ENCODE measurements at places on chromosomes 3 and 15.

GRCh38 chr15:58203537-58203936 is 65.4 kb downstream of the AQP9 start:
- DNase-seq: no peak

DNA sequence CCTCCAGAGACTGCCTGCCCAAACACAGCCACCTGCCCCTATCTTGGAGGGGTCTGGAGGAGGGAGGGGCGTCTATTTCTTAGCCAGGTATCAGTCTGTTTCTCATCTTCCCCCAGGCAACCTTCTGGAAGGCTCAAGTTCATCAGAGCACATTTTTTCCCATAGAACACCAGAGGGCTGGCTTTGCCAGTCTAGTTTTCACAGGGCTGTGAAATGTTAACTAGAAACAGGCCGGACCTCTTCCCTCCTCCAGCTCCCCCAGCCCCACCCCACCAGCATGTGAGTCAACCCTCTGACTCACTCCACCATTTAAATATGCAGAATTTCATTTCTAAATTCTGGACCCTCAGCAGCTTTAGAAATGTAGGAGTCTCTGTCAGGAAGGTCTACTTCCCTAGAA is 66.9 kb downstream of the SLCO2A1 start:
- DNase-seq: no peak

DNA sequence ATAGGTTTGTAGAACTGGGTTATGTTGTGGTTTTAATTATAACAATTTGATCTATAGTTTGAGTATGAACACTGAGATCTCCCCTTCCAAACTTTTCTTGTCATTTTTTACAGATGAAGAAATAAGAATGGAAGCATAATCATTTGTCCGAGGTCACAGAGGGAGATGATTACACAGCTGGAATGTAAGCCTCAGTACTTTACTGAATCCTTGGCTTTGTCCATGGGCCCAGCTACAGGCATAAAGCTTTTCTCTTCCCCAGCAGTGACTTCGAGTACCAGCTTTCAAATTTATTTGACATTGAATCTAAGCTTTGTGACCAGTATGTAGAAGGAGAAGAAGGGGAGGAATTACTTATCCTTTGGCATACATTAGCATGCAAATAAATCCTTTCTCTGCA is 80.9 kb upstream of the DCBLD2 start:
- DNase-seq: no peak

DNA sequence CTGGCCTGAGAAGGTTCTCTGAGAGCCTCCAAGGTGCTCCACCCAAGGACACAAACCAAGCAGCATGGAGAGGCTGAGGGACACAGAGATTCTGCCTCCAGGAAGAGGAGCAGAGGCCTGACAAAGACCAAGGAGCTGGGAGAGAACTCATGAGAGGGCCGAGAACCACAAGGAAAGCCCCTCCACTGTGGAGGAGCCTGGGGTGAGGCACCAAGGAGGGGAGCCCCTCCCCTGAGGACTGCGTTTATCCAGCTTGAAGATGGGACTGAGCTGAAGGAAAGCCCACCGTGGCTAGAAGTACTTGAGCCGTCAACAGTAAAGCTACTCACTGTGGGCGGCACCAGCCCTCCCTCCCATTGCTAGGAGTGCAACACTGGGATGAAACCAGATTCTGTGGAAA is 63.1 kb upstream of the MEF2A start:
- DNase-seq: no peak

DNA sequence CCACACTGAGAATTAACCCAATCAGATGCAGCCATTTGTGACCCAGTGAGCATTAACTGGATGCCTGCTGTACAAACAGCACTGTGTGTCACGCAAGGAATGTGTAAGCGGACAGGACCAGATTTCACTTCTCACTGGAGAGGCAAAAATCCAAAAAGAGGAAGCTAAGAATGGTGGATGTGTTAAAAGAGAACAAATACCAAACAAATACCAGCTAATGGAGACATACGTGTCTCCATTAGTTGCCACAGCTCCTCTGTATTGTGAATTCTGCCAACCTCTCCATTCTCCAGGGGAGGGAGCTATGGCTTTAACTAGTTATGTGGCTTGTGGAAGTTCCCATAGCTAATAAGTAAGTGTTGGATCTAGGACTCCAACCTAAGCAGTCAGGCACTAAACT is 2.6 kb downstream of the LTF start:
- no peak for DNase-seq

GRCh38 chr15:95252404-95252803 is 1021.0 kb downstream of the MCTP2 start:
- no peak for DNase-seq

DNA sequence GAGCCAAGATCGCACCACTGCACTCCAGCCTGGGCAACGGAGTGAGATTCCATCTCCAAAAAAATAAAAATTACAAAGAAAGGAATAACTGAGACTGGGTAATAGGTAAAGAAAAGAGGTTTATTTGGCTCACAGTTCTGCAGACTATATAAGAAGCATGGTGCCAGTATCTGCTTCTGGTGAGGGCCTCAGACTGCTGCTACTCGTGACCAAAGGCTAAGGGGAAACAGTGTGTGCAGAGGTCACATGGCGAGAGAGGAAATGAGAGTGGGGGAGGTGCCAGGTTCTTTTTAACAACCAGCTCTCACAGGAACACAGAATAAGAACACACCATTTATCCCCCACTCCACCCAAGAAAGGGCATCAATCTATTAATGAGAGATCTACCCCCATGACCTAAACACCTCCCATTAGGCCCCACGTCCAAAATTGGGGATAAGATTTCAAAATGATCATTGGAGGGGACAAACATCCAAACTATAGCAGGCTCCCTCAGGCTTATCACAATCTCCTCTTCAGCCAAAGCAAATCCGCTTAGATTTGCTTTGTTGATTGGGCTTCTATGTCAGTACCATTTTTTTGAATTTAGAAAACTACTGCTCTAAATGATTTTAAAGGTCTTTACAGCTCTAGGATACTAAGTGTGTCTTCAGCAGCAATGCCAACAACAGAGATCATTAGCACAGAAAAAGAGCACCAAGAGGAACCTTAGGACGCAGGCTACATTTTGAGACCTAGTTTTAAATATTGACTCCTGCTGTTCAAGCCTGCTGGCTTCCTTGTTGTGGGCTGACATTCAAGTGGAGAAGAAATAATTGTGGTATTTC is 84.2 kb upstream of the TBL1XR1 start:
- DNase-seq: no peak

- peak; percentile 18 for DNase-seq
Measured at GRCh38 chr3:184289426-184289938, 9.6 kb upstream of the PSMD2 start.

DNA sequence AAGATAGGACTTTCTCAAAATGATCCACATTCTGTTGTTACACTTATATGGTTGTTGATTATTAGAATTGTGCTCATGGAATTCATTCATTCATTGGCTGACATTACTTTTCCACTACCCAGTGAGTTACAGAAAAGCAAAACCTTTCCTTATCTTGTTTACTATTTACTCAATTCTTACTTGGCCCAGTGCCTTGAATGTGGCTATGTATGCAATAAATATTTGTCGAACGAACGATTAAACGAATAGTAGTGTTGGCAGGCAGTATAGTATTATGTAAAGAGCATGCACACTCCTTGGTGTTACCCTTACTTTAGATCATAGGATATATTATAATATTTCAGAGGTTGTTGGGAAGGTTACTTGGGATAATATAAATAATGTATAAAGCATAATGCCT is 31.0 kb downstream of the CTDSPL2 start:
- DNase-seq: no peak

- no peak for DNase-seq
Measured at GRCh38 chr15:83068054-83068453, 1.0 kb upstream of the BTBD1 start.

GRCh38 chr3:125512135-125512920 is 7.7 kb downstream of the SNX4 start:
- DNase-seq: no peak

- DNase-seq: no peak
Measured at GRCh38 chr3:56720849-56721248, 37.8 kb upstream of the TASOR start.

- no peak for DNase-seq
Measured at GRCh38 chr15:75861750-75862402, 18.6 kb downstream of the UBE2Q2 start.

GRCh38 chr3:50913260-50913659 is 238.5 kb downstream of the DOCK3 start:
- no peak for DNase-seq

DNA sequence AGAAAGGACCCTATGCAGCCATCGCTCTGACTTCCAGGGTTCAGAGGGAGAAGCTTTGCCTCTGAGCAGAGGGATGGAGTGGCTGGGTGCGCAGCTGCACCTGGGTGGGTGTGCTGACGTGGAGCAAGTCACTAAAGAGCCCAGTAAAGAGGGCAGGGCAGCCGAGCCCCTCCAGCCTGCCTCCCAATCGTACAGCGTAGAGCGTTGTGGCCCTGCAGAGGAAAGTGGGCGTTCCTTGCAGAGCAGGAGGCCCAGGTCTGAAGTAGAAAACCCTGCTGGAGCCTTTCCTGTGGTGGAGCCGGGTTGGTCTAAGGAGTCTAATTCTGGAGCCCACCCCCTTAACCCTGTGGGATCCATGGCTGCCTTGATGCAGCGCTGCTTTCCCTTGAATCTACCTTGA is 61.0 kb downstream of the ABTB1 start:
- DNase-seq: no peak

DNA sequence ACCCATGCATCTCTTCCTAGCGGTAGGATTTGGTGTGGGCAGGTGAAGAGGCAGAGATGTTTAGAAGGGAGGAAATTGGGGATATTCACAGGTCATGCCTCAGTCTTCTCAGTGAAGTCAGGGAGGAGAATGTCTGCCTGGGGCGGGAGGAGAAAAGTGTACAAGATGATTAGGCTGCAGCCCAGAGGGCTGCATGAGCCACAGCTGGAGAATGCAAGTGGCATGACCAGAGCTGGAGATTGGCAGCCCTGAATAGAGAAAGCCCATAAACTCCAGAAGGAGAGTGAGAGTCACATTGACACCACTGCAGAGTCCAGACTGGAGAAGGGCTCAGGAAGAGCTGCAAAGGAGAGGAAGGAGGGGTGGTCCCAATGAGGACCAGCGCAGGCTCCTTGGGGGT is 22.6 kb downstream of the PDHB start:
- no peak for DNase-seq

- DNase-seq: no peak
Measured at GRCh38 chr15:64426845-64427465, 33.4 kb upstream of the ZNF609 start.

DNA sequence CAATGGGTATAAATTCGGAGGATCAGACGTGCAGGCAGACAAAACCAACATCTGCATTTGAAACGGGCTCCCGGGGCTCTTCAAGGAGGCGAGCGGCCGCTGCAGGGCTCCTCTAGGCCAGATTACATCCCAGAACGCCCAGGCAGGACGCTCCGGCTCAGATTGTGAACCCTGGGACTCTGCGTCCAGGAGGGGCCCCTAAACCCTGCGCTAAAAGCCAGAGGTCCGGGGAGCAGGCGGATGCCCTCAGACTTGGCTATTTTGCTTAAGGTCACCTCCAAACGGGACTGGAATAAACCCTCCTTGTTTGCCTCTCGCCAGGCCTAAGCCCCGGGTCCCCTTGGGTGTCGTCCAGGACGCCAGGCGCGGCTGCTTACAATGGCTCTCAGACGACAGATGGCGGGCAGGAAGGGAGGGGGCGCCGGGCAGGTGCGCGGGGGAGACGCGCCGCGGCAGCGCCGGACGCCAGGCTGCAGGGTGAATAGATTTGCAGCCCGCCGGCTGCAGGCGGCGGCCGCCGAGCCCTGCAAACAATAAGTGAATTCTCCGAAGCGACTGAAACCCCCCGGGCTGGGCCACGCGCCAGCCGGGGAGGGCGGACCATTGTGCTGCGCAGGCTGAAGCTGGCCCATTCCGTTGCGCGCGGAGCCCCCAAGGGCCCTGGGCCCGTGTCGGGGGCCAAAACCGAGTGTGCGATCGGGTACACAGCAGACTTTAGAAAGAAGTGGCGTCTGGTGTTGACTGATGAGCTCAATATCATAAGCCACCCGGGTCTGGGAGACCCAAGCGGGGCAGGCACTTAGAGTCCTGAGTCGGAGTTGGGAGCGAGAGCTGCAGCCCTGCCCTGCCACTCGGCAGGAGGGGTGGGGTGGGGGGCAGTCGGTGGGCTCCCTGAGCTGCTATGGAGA is 32.3 kb upstream of the AMOTL2 start:
- DNase-seq: no peak

DNA sequence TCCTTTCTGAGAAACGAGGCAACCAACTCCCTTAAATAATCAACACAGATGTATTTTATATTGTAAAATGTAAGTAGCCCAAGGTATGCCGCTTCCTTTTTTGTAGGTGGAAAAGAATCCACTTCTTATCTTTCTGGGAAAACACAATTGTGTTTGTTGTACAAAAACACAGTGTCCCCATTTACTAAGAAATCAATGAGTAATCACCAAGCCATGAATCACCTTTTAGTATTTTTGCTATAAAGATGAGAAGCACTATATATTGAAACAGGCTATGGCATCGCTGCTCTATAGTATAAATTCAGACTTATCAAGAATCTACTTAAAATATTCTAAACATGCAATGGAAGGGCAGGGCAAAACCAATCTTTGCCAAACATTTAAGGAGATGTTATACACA is 104.0 kb downstream of the TNIK start:
- no peak for DNase-seq

GRCh38 chr3:69442771-69443311 is 57.0 kb upstream of the FRMD4B start:
- DNase-seq: no peak

GRCh38 chr3:94081884-94082283 is 19.0 kb downstream of the NSUN3 start:
- no peak for DNase-seq

DNA sequence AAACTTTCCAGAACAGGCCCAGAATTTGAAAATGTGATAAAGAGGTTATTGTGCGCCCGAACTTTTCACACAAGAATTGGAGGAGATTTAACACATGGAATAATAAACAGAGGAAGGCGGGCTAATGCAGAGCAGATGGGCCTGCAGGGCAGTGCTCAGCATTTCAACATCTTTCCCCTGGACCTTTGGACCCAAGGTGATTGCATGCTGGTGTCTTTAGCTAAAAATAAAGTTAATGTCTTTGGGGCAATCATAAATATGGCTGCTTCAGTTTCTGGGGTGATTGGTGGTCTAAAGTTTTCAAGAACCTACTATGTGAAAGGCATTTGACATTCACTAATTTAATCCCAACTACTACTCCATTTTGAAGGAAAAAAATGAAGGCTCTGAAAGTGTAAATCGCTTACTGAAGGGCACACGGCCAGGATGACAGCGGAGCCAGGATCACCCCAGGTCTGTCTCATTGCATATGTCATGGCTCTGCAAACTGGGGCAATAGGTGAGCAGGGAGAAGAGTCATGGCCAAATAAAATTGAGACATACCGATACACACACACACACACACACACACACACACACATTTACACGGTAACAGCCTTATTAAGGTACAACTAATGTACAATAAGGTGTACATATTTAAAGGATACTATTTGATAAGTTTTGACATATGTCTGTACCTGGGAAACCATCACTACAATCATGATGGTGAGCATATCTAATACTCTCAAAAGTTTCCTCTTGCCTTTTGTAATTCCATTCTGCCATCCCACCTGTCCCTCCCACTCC is 243.1 kb upstream of the LRRFIP2 start:
- no peak for DNase-seq

DNA sequence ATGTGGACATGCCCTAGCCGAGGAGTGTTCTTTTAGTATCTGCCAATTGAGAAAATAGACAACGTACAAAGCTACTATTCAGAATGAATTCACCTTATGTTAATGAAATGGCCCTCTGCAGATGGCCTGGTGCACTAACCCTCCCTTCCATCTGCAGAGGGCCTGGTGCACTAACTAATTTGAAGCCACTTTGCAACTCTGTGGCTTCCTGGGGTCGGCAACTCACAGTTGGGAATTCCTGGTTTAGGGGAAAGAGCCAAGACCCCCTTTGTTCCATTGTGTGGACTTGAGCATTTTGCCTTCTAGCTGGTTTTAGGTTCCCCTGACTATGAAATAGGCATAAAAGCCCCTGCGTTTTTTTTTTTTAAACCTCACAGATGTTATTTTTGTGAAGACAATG is 204.3 kb upstream of the UBE3A start:
- DNase-seq: no peak
